ENCODE measurements at places on chromosomes 4 and X.

DNA sequence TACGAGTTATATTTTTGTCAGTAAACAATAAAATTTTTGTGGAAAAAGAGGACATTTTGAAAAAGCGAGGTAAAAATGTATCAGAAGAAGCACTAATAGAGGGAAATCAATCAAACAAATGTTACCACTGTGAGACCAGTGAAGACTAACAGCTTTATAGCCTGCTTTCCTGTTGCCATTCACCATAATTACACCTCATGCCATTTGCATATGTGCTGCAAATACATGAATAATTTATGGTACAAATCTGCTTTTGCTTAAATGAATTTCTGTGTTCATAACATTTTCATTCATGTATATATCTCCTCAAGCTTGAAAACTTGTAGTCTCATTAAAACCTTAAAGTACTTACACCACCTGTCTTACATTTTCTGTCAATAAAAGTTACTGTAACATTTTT lies 830.8 kb downstream of the ADGRL3 start:
- no peak for DNase-seq

DNA sequence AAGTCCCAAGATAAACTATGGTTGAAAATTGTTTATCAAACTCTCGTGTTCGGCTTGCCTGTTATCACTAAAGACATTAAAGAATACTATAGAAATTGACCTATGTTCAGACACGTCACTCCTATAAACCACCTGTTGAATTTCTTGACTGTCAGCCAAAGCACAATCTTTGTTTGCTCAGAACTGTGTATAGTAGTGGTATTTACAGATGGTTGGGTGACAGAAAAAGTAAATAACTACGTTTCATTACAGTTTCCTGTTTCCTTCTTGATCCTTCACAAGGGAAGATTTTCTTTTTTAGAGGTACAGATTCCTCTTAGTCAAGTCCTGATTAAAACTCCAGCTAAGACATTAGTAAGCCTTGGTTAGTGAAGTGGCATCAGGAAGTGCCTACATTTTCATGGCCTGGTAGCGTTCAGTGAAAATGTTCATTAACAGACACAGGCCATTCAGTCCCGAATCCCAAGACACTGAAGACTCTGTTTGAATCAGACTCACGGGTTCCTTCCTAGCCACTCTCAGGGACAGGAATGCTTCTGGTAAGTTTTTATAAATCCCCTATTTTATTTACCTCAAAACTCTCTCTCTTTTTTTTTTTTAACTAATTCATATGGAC lies at the start of gene SMIM31:
TSS of gene SMIM31 (plus strand) at position 259 of the 616 bp plus-strand sequence. CDS start 16,313 bp downstream, outside the sequence.
- DNase-seq = no peak

GRCh38 chr4:74287791-74288190 lies 20.5 kb upstream of the EPGN start:
- DNase-seq = no peak

- no peak for DNase-seq
These were observed 110.8 kb upstream of the SHOX start for GRCh38 chrX:519741-520140.

DNA sequence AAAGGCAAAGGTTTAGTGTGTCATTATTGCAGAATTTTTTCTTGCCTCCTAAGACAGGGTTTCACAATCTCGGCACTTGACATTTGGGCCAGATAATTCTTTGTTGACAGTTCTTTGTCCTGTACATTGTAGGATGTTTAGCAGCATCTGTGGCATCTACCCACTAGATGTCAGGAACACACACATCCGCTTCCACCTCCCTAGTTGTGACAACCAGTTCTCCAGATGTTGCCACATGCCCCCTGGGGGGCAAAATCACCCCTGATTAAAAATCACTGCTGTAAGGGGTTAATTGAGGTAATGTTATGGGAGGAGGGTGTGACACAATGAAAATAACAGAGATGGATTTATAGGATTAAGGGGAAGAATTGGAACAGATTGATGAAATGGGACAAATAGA lies 75.3 kb downstream of the HMGB2 start:
- no peak for DNase-seq

DNA sequence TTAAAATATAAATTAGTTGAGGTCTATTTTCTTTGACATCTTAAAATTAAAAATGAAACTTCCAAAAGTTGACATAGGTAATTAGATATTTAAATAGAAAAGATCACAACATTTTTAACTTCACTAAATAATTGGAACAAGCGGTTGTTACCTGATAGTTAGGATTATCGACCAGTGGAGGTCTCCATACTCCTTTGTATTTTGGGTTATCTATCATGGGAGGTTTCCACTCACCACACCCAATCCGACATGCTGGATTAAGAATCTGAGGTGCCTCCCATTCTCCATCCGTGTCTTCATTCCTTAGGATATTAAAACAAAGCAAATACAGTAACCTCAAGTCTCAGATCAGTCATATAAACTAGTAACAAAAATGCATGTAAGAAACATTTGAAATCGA lies 22.2 kb downstream of the SCOC start:
- DNase-seq = no peak

- DNase-seq = no peak
These were observed 42.4 kb downstream of the SLC7A11 start for GRCh38 chr4:138199568-138200235.

- DNase-seq = peak; percentile 86
These were observed 1.8 kb downstream of the RAP2C start for GRCh38 chrX:132217203-132218073.

- DNase-seq = no peak
These were observed 8.5 kb downstream of the TRIM2 start for GRCh38 chr4:153212736-153213135.

DNA sequence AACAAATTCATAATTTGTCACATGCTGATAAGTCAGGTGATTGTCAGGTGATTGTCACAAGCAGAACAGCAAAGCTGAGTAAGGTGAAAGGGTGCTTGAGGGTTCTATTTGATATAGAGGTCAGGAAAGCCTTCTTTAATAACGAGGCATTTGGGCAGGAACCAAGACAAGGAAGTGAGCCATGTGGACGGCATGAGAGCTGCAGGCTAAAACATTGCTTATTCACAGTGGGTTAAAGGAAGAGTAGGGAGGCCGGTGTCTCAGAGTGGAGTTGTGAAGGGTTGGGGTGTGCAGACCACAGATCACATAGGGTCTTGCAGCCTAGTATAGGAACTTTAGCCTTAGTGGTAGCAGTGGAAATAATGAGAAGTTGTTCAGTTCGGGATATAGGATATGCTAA lies 31.3 kb upstream of the CYP2U1 start:
- DNase-seq = no peak

DNA sequence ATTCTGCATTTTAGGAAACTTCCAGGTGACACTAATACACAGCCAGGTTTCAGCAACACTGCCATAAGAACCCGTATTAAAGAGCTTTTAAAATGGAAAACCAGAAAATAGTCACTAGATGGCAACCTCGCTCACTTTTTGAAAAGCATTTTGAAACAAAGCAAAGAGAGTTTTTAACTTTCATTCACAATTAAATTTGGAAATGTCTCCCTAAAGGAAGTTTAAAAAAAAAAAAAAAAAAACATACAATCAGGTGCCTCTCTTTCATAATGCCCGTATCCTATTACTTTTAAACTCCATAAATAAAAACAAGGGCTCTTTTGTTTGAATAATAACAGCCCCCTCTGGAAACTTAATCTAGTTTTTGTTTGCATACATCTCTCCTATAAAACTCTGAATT lies 20.3 kb downstream of the MEPE start:
- DNase-seq = no peak

DNA sequence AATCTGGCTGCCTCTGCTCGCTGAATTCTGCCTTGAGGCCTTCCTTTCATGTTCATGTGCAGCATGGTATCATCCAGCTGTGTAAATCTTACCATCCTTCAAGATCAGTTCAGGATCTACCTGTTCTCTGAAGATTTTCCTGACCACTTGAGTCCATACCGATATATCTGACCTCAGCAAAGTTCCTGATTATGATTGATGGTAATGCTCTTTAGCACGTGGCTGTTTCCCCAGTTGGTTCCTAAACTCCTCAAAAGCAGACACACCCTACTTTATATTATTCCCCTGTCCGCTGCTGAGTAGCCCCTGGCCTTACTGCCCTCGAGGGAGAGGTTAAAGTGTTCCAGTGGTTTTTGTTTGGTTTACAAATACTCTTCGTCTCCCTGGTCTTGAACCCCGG lies 20.0 kb downstream of the GALNT7 start:
- no peak for DNase-seq

GRCh38 chr4:150117094-150117493 lies 38.8 kb downstream of the DCLK2 start:
- DNase-seq = peak; percentile 76

DNA sequence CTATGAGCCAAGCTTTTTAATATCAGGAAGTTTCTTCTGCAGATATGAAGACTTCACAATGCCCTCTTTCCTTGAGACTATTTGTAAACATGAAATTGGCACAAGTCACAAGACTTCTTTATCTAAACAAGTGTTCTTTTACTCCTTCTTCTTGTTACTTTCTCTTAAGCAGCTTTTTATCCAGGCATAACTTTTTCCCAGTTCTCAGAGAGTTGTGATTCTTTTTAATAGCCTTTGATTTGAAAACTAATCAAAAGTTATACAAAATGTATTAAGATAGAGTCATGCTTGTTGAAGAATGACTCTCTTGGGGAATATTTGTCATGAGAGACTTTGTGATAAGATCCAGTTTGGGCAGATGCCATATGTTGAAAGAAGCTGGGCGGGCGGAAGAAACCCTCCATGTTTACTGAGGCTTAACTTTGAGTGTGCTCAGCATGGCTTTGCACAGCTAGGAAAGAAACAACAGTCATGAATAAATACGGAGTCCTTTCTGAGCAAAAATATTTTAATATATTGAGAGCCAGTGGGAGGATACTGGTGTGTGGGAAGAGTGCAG lies 39.3 kb downstream of the SYTL5 start:
- DNase-seq = no peak

GRCh38 chr4:22090661-22091351 lies 142.2 kb upstream of the KCNIP4 start:
- DNase-seq = no peak

DNA sequence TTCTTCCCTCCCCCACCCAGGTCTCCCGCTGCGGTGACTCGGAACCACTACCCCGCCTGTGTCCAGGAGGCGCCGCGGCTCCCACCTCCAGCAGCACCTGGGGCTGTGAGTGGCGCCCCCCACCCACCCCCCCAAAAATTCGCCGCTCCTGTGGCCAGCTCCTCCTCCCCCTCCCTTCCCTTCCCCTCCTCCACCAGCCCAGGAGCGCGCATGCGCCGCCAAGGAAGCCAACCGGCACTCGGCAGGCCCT lies 278 bp downstream of the CLOCK start:
- no peak for DNase-seq

- peak; percentile 18 for DNase-seq
These were observed 264.6 kb downstream of the SNCA start for GRCh38 chr4:89572224-89572858.

DNA sequence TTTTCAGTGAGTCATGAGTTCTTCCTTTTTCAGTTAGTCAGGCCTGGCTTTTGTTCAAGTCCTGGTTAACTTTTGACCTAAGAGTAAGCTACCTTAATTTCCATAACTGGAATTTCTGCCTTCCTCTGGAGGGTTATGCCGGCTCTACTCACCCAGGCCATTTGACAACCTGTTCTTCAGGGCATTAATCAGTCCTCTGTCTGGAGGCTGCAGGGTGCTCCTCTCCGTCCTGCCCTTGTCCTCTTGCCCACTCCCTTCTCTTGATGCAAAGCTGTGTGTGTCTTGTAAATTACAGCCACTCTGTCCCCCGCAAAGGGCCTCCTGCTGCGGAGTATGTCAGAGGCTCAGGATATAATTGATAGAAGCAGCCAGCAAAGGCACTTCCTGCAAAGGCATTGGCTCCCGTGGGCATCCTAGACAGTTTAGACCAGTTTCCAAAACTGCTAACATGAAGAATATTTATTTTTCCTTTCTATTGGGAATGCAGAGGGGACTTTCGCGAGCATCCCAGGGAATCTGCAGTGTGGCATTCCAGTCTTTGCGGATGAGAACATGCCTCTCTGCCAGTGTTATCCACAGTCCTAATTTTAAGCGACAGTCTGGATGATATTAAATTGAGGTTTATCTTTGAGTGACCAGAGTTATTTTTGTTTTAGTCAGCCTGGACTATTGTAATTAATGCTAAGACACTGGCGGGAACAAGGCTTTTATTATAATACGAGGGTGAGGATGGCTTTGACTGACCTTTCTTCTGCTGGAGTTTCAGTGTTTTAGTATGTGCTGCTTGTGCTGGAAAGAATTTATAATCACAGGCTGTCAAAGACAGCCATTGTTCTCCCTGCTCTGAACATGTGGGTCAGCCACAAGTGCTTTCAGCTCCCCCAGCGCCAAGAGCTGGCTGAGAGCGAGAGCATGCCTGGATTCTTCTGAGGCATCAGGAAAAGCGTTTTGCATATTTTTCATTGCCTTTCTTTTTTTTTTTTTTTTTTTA lies 74.2 kb downstream of the LIMCH1 start:
- peak; percentile 88 for DNase-seq

DNA sequence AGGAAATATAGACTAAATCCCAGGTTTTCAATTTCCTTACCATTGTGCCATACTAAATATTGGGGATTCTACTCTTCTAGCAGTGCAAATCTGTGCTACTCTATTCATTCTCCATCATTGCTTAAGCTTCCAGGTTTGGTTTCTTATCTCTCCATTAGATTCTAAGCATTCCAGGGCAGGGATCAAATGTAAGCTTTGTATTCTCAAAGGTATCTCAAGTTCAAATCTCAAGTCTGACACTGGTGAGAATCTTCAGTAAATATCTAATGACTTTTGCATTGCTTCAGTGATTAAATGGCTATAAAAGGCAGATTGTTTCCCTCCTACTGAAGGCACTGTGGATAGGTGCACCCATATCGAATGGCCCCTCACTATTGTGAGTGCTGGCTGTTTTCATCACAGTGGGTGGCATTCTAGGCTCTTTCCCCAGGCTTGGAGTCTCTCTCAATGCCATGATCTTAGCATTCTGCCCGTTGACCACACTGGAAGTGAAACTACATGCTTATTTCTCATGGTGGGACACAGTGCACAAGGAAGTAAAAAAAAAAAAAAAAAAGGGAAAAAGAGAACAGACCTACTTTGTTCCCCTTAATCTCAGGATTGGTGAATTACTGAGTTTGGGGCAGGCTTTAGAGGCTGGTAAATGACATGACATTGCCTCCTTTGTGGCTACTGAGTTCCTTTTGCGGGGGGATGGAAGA lies 28.7 kb downstream of the FAM9C start:
- no peak for DNase-seq

GRCh38 chr4:7546809-7547367 lies 112.2 kb upstream of the PSAPL1 start:
- DNase-seq = no peak

GRCh38 chr4:7432531-7433375 lies 2.0 kb downstream of the PSAPL1 start:
- no peak for DNase-seq

GRCh38 chrX:55130481-55130880 lies 41.7 kb downstream of the PAGE2 start:
- DNase-seq = no peak

DNA sequence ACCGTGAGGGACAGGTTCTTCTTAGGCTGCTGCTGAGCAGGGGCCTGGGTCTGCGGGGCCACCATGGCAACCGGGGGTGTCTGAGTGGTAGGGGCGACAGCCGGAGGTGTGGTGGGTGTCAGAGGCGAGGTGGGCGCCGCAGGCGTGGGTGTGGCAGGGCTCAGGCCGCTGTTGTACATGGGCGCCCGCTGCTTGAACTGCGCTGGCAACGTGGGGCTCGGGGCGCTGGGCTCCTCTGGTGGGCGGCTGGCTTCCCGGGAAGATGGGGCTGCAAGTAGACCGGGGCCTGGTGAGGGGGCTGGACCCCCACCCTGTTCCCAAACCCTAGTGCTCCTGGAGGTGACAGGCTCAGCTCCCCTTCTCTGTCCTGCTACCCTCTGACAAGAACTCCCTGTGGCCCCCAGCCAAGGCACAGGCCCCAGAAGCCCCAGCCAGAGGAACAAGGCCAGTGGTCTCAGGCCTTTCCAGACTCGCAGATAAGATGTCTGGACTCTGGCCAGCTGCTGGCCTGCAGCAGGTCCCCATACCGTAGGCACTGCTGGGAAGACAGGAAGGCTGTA lies 24.8 kb downstream of the NELFA start:
- DNase-seq = no peak

All from femur (tissue), 1 donor.